Foreskin keratinocyte (primary cell): ENCODE measurements at places on chromosomes 1 and 21. TPM values are rescaled to one million over a fixed set of nuclear protein-coding genes. Genes with fewer than 3 reads are reported as not detected.
A peak's percentile ranks its signal among the peaks of the same experiment; 100 is the strongest.

Gene HMGB4
- total RNA-seq = not detected in 2 replicates

Gene OR4F29
- not detected in 2 replicates for total RNA-seq

Gene DHRS3
- total RNA-seq = 2.6 and 6.4 TPM in 2 replicates

Gene SELENON
- 52.7 and 53.3 TPM in 2 replicates for total RNA-seq

Gene VASH2
- 0.14 and 0.27 TPM in 2 replicates for total RNA-seq

Gene FAM167B
- 0.14 and 0.18 TPM in 2 replicates for total RNA-seq

Gene FOXO6
- total RNA-seq = 0.07 TPM in 1 of 2 replicates, not detected in the other

Gene LCE3D
- total RNA-seq = 6.9 and 8.8 TPM in 2 replicates

DNA sequence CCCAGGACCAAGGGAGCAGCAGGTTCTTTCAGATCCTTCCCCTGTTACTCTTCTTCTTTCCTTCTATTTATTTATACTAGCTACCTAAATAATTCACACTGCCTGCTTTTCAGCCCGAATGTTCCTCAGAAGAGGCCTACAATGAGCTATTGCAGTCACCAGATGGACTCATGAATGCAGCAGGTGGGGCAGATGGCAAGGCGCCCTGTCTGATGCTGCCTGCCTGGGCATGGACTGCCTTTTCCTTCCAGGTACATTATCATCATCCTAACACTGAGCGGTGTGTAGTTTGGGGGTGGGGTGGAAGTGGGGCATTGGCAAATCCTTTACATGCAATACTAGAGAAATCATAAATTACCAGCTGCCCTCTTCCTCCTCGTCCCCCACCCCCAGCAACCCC, 17.6 kb downstream of the ESRRG start:
- peak; percentile 61 for DNase-seq

DNA sequence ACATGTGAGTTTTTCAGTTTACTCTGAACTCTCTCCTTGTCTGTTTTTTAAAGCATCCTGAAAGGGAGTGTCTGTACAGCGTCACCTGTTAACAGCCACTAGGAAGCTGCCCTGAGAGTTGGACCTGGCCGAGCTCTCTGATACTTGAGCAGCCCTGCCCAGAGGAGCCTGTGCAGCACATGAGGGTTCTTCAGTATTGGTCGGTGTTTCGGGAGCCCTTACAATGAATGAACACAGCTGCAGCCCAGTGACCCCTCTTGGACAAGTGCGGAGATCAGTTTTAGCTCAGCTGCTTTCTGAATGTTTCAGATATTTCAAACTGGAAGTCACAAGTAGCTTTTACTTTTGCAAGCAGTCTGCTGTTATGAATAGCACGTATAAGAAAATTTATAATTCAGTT, 39.2 kb downstream of the ADARB1 start:
- no peak for DNase-seq

DNA sequence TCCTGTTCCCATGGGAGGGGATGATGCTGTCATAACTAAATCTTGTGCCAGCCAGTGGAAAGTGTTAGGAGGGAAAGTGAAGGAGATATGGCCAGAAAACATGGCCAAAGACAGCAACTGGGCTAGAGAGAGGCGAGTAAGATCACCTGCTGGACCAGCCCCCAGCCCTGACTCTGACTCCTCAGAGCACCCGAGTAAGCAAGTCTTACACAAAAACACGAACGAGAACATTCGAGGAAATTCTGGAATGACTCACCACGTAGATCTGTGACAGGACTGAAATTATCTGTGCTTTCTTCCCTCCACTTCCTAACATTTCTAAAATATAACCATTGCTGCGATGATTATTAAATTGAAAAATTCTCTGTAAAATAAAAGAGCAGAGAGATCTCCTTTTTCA, 9.2 kb downstream of the ZNF496 start:
- no peak for DNase-seq

- DNase-seq = peak; percentile 39
These were observed 70.0 kb downstream of the PRKAA2 start for GRCh38 chr1:56715156-56715555.

DNA sequence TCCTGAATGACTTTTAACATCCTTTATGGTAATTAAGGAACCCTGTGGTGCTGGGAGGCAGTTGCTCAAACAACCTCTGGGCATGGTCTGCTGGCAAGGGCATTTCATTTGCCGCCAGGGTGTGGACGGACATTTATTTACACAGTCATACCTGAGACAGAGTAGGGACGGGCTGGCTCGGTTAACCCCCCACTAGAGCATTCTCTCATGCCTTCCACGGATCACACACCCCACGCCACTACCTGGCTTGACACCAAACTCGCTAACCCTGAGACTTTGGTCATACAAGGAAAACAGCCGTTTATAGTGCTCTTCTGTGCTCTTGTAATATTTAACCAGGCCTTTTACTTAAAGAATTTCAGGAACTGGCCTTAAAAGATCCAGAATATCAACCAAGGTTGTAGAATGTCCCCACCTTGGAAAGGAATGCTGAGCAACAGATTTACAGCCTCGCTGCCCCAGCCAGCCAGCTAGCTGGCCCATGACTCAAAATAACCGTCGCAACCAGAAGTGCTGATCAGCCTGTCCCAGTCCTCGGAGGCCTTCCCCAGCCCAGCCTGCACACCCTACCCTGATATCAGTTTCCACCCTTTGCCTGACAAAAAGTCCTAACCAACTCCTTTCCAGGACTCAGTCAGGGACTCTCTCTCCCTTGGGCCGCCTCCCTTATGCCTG, 6.5 kb upstream of the PDXK start:
- DNase-seq = peak; percentile 78

DNA sequence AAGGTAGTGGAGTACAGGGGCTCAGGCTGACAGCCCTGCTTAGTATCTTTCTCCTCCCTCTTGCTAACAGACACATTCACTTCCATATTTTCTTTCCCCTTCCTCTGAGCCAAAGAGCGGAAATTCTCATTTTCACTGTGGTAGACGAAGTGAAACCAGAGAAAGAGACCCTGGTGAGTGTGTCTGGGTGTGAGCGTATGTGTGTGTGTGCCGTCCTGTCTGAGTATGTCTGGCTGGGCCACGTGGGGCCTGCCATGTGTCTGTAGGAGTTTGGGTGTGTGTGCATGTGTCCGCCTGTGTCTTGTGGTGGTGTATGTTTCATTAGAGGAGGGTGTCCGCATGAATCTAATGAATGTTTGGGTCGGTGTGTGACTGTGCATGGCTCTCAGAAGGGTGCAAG, 1.7 kb downstream of the COL8A2 start:
- no peak for DNase-seq

DNA sequence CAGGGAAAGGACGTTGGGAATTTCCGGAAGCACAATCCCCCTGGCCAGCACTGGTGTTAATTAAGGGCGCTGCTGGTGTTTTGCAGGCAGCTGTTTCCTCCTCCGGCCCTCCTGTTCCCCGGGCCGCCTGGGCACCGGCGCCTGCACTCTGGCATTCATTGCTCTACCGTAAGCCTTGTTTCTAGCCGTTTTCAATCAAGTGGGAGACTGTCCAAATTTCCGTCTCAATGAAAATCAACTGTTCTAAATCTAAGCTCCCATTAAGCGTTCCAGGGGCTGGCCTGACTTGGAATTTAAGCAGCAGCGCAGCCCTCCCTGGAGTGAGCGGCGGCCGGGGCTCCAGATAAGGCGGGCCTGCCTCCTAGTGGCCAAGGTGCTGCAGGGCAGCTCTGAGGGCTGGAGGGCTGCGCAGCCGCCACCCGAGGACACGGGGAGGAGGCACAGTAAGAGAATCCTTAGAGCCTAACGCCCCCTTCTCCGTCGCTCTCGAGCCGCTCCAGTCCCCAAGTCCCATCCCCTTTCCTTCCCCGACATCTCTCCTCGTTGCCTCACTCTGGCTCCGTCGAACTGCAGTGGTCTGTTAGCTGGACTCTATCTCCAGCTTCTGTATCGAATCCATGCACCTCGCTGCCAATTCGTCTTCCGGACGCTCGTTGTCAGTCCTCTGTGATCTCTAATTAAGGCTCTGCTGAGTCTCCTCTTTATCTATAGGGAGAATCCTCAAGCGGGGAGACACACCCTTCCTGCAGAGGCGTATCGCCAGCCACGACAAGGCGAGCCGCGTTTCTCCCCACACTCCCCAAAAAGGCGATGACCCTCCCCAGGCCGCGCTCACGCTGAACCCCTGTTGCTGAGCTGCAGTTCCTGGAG, 57.8 kb upstream of the LRRC8D start:
- peak; percentile 66 for DNase-seq

- no peak for DNase-seq
These were observed at the start of gene JTB for GRCh38 chr1:153977250-153978240. Gene JTB (minus strand): TSS chr1:153977674. CDS start chr1:153977252, 422 bp downstream.

GRCh38 chr1:219172821-219173220, 857 bp upstream of the LYPLAL1 start:
- DNase-seq = no peak

DNA sequence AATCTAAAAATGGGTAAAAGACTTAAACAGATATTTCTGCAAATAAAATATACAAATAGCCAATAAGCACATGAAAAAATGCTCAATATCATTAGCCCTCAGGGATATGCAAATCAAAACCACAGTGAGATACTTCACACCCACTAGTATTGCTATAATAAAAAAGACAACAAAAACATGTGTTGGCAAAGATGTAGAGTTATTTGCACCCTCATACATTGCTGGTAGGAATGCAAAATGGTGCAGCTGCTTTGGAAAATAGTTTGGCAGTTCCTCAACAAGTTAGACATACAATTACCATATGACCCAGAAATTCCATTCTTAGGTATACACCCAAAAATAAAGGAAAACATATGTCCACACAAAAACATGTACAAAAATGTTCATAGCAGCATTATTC, 30.2 kb downstream of the ZZZ3 start:
- DNase-seq = no peak

- no peak for DNase-seq
These were observed 163.8 kb downstream of the NPHP4 start for GRCh38 chr1:5828308-5828935.

- DNase-seq = no peak
These were observed 8.2 kb downstream of the NES start for GRCh38 chr1:156668801-156669637.

- no peak for DNase-seq
These were observed 17.7 kb downstream of the LURAP1 start for GRCh38 chr1:46220808-46221207.

DNA sequence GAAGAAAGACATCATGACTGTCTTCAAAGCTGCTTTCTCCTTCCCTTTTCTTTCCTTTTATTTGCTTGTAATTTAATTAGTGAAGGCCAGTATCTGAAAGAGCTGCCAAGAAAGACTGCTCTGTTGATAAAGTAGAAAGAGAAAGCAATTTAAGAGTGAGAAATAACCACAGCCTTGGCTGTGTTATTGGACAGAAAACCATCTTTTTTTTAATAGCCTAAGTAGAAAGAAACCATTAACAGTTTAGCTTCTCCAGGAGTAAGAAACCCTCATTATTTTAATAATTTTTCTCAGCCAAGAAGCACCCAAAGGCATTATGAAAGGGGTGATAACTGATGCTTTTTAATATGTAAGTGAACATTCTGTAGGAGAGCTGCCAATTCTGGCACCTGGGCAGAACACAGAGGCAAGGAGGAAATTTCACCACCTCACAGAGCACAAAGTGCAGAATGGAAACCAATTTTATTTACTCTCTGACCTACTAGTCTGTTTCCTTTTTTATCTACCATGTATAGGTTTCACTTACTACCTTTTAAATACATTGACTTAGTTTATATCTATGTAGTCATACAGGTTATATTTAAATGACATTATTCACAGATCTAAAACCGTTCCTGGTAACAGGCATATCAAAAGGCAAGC, 703.2 kb downstream of the MRPL39 start:
- DNase-seq = no peak

- no peak for DNase-seq
These were observed 594.4 kb downstream of the MATN1 start for GRCh38 chr1:30129001-30129408.

DNA sequence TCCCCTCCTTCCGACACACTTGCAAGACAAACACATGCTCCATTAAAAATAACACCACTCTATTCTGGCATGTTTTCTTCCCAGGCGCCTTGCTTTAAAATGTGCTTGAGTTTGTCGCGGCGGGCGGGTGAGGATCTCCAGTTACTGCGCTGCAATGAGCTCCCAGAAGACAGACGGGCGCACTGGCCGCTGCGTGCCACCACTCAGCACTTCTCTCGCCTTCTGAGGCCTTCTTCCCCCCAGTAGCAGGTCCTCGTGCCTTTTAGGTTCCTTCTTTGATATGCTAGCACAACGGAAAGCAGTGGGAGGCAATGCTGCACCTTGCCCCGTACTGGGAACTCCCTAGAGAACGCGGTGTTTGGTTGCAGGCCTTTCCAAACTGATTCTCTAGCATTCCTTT, 279.5 kb upstream of the NR5A2 start:
- DNase-seq = no peak

- DNase-seq = no peak
These were observed 24.6 kb upstream of the COL9A2 start for GRCh38 chr1:40341491-40342380.

DNA sequence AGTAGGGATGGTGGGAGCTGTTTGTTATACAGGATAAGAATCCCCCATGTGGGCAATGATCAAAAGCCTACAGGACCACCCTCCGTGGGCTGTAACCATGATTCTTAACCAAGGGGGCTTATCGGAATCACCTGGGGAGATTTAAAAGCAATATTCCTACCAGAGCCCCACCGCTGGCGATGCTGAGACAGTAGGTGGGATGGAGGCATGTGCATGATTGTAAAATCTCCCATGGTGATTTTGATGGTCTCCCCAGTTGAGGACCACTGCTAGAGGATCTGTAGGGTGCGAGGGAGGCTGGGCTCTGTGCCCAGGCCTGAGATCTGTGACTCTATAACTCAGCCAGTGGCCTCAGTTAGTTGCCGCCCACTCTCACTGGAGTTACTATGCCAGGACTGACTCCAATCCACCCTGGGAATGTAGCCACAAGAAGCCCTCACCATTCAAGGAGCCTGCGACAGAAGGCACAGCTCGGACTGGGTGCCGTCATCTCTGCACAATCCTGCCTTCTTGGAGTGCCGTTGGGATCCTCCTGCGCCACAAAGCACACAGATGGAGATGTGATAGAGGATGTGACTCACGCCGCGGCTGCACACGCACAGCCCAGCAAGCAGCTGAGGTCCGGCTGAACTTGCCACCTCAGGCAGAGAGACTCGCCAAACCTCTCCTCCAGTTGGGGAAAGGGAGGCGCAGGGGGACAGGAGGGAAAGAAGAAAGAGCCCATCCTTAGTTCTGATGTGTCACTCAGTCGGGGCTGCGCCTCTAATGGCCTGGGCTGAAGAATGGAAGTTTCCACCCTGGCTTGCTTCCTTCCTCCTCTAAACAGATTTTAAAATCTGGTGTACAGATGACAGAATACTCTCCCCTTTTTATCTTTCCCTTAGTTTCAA, 26.5 kb downstream of the AKNAD1 start:
- DNase-seq = peak; percentile 76

GRCh38 chr1:16153096-16153998, 2.5 kb downstream of the EPHA2 start:
- DNase-seq = no peak

- DNase-seq = peak; percentile 91
These were observed 364.7 kb downstream of the SMYD3 start for GRCh38 chr1:246142320-246142893.

- DNase-seq = no peak
These were observed 2.3 kb downstream of the RXRG start for GRCh38 chr1:165442653-165443052.

- DNase-seq = peak; percentile 61
These were observed 48.4 kb downstream of the CAPZB start for GRCh38 chr1:19436716-19437476.

- no peak for DNase-seq
These were observed 6.1 kb downstream of the SLFNL1 start for GRCh38 chr1:41015281-41015896.

- no peak for DNase-seq
These were observed 24.1 kb upstream of the ETV3 start for GRCh38 chr1:157162345-157162744.
